ENCODE measurements at places on chromosomes 5 and 9.

DNA sequence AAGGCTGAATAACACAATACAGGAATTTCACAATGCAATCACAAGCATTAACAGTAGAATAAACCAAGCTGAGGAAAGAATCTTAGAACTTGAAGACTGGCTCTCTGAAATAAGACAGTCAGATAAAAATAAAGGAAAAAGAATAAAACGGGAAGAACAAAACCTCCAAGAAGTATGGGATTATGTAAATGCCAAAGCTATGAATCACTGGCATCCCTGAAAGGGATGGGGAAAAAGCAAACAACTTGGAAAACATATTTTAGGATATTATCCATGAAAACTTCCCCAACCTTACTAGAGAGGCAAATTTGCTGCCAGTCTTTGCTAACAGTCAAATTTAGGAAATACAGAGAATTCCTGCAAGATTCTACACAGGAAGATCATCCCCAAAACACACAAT is 157.9 kb downstream of the ALDH1A1 start:
- DNase-seq, result no peak

DNA sequence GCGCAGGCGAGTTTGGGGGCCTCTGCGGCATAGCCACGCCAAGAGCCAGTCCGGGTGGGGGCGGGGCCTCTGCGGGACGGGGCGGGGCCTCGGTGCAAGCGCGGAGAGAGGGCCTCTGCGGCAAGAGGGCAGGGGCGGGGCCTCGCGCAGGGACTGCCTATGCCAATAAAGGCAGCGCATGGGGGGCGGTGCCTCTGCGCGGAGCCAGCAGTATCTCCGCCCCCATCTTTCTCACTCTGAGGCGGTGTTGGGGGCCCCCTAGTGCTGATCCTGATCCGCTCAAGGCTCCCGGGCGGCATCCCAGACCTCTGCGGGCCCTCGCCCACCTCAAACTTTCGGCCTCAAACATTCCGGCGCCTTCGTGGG is 9.2 kb upstream of the GPRIN1 start:
- peak; percentile 87 for DNase-seq

DNA sequence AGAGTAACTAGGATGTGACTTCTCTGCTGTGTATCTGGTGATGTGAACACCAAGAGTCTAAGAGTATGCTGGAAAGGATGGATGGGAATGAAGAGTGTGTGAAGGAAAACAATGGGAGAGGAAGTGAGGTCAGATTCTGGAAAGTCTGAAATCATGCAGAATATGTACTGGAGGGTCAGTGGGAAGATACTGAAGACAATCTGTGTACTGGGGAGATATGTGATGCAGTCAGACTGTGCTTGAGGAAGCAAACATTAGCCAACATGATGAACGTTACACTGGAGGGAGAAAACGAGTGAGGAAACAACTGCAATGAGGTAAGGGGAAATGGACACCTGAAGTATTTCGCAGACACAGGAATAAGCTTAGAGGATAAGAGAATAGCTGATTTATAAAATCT is 105.7 kb downstream of the NR3C1 start:
- no peak for DNase-seq

DNA sequence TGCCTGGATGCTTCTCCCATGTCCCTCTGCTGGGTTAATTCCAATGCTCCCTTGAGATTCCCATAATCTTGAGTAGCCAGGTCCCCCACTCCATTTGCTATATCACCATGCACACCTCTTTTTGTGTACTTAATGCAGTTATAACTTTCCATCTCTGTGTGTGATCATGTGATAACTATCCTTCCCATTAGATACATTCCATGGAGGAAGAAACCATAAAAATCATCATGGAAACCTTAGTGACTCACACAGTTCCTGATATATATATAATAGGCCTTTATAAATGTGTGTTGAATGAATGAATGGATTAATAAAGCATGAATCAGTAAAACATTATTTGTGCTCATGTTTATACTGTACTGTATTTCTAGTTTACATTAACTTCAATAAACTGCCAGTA is 104.6 kb downstream of the PCSK5 start:
- DNase-seq, result no peak

DNA sequence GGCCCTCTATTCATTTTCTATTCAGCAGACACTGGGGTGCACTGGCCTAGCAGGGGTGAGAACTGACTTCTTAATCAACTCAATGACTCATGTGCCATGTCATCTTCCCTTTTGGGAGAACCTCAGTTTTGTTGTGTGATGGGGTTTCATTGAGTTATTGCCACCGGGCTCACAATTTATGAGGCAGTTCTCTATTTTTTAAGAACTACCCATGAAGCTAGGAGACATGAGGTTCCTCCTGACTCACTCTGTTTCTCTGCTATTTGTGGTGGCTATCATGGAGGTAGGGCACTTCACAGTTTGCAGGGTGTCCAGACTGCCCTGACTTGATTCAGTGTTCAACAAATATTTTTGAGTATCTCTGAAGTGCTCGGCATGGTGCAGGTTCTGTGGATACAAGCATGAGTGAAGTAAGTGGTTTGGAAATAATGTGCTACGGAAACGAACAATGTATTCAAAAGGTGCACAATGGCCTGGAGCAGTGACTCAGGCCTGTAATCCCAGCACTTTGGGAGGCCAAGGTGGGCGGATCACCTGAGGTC is 39.3 kb downstream of the SPARC start:
- DNase-seq, result no peak

GRCh38 chr9:91386765-91387164 is 25.0 kb upstream of the AUH start:
- DNase-seq, result no peak
